ENCODE measurements at places on chromosomes 5 and 9. TPM values are rescaled to one million over a fixed set of nuclear protein-coding genes. Genes with fewer than 3 reads are reported as not detected.

The GDA gene
- not detected for total RNA-seq

The C5orf58 gene
- total RNA-seq: not detected

The SIGMAR1 gene
- total RNA-seq: 42.9 TPM

The CCDC183 gene
- 0.58 TPM for total RNA-seq

The TMEM174 gene
- total RNA-seq: not detected

The IL5 gene
- total RNA-seq: not detected

The ENTREP1 gene
- 2.8 TPM for total RNA-seq

The PCDHA2 gene
- total RNA-seq: 0.24 TPM

The PIGO gene
- 16.8 TPM for total RNA-seq

The GALNT12 gene
- total RNA-seq: 3.3 TPM

The SPATA31C1 gene
- total RNA-seq: not detected

The SCAI gene
- total RNA-seq: 13.9 TPM

The CMYA5 gene
- total RNA-seq: 5.9 TPM

The ITK gene
- 3.0 TPM for total RNA-seq

The SV2C gene
- not detected for total RNA-seq

The ANKRD20A1 gene
- 1.9 TPM for total RNA-seq

The GM2A gene
- total RNA-seq: 32.7 TPM

The GABRB2 gene
- total RNA-seq: 1.1 TPM

The LCN15 gene
- not detected for total RNA-seq

The SHOC1 gene
- total RNA-seq: not detected

The LCP2 gene
- total RNA-seq: 25.7 TPM

The AIF1L gene
- total RNA-seq: 17.4 TPM

The SHB gene
- total RNA-seq: 28.7 TPM

The FBXO4 gene
- total RNA-seq: 10.2 TPM

The ACTBL2 gene
- not detected for total RNA-seq

The LHX3 gene
- total RNA-seq: not detected

The HTR1A gene
- total RNA-seq: not detected

The IFNK gene
- not detected for total RNA-seq

The BASP1 gene
- 51.5 TPM for total RNA-seq

The GADD45G gene
- 4.7 TPM for total RNA-seq

The CARTPT gene
- not detected for total RNA-seq

The TMED7 gene
- total RNA-seq: 101 TPM

The FLT4 gene
- 13.7 TPM for total RNA-seq

The CNOT6 gene
- total RNA-seq: 16.4 TPM

The ASS1 gene
- total RNA-seq: 99.0 TPM

The ANKRD31 gene
- 0.24 TPM for total RNA-seq

The NUDT12 gene
- total RNA-seq: 8.9 TPM

The NIPBL gene
- 66.7 TPM for total RNA-seq

The SAPCD2 gene
- total RNA-seq: 0.26 TPM

The GCNT1 gene
- total RNA-seq: 8.6 TPM

The C6 gene
- total RNA-seq: 3.0 TPM

The CTXN3 gene
- not detected for total RNA-seq

The C5orf46 gene
- 39.5 TPM for total RNA-seq

The MLANA gene
- total RNA-seq: not detected

The QRFP gene
- not detected for total RNA-seq

The PCDHA3 gene
- 0.36 TPM for total RNA-seq

The IL33 gene
- 138 TPM for total RNA-seq

The RETREG1 gene
- 6.5 TPM for total RNA-seq

The CD14 gene
- total RNA-seq: 104 TPM

The FGF10 gene
- 10.0 TPM for total RNA-seq

The CCNO gene
- total RNA-seq: 1.3 TPM

The PAIP1 gene
- 65.8 TPM for total RNA-seq

The PPWD1 gene
- total RNA-seq: 46.9 TPM

The MCIDAS gene
- total RNA-seq: not detected

The ZNF366 gene
- total RNA-seq: 5.8 TPM

The DAB2IP gene
- total RNA-seq: 75.4 TPM
